ENCODE measurements at places on chromosomes 7 and 10.

DNA sequence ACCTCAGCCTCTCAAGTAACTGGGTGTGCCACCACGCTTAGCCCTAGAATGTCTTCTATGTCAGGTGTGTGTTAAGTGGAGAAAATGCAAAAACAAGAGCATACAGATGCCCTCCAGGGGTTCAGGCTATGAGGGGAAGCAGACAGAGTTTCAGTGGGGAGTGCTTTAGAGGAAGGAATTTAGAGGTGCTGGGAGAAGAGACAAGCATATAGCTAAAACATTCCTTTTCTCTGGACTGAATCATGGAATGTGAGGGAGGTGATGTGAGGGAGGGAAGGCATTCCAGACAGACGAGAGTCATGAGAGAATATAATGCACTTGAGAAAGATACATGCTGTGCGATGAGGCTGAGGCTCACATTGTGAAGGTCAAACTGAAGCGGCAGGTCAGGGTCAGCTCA is 6.6 kb upstream of the ZNF786 start:
- DNase-seq: no peak

GRCh38 chr7:95427166-95427565 is 7.7 kb downstream of the PON2 start:
- no peak for DNase-seq

DNA sequence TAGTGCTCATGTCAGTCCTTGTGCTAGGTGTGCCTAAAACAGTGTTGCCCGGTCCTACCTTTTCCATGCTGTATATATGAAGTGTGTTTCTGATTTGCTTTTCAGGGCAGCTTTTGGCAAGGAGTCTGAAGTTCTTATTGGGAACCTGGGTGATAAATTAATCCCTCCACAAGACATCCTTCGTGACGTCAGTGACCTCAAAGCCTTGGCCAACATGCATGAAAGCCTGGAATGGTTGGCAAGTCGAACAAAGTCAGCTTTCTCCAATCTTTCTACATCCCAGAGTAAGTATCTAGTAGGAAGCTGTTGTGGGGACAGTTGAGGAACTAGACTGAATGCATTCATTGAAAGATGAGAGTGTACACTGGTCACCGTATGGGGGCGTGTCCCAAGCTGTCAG is 189.4 kb upstream of the LRGUK start:
- DNase-seq: no peak

DNA sequence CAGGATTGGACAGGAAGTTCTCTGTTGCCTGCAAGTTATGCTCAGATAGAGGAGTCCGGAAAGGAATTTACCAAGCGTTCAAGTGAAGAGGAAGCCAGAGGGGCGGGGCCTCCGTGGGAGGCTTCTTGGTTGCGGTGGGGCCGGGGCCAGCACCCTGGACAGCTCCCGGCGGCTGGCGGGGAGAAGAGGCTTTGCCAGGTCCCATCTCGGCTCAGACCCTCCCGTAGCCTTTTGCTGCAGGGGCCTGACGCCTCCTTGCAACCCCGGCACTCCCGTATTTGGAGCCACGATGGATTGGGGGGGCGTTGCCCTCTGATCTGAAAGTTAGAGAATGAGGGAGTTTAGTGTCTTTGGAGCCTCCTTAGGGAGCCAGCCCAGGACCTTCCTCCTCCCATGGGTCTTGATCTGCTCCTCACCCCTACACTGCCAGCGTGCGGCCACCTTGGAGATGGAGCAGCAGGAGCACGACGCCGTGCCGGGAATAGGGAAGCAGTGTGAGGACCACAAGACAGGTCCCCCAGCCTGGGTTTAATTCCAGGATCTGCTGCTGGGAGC is 3.1 kb upstream of the SLC18A3 start:
- peak; percentile 79 for DNase-seq

DNA sequence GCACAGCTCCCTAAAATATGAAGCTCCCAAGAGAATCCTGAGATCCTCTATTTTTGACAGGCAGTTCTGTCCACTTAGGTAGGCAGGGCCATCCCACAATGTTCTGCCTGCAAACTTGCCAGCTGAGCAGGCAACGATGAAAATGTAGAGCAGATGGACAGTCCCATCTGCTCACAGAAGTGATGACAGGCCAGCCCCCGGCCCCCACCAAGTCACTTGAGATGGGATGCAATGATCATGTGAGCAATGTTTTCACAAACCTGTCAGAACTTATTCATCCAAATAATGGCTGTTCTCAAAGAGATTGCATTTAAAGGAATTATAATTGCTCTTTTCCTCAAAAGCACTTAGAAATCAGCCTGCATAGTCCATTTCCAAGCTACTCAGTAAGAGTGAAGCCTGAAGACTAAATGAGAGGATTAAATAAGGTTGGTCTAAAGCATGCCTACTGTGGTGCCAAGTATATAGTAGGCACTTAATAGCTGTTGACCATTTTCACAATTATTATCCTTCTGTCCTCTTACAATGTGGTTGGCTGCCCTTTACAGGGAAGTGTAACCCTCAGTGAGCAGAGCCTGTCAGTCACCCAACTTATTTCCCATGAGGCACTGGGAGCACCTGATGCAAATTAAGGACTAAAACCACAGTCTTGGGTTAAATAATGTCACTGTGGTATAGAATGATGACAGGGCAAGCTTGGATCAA is 301.2 kb downstream of the FGFR2 start:
- no peak for DNase-seq

DNA sequence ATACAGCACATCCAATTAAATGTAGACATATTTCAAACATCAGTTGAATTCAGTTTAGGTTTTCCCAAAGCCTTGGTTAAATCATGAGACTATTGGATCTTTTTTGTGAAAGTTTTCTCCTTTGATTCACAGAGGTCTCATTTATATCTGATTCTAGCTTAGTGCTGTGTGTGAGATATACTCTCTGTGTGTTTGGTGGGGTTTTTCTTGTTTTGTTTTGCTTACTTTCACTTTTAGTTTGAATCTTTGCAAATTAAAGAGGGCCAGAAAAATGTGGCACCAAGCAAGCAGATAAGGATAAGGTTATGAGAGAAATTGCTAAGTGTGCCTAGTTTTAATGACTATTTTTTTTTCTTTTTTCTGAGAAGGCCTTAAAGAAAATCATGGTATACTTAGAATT is 12.6 kb upstream of the OR6B1 start:
- peak; percentile 24 for DNase-seq

GRCh38 chr10:50497758-50498157 is 126.0 kb downstream of the SGMS1 start:
- DNase-seq: peak; percentile 38

GRCh38 chr7:124411796-124412195 is 353.8 kb downstream of the GPR37 start:
- DNase-seq: no peak

DNA sequence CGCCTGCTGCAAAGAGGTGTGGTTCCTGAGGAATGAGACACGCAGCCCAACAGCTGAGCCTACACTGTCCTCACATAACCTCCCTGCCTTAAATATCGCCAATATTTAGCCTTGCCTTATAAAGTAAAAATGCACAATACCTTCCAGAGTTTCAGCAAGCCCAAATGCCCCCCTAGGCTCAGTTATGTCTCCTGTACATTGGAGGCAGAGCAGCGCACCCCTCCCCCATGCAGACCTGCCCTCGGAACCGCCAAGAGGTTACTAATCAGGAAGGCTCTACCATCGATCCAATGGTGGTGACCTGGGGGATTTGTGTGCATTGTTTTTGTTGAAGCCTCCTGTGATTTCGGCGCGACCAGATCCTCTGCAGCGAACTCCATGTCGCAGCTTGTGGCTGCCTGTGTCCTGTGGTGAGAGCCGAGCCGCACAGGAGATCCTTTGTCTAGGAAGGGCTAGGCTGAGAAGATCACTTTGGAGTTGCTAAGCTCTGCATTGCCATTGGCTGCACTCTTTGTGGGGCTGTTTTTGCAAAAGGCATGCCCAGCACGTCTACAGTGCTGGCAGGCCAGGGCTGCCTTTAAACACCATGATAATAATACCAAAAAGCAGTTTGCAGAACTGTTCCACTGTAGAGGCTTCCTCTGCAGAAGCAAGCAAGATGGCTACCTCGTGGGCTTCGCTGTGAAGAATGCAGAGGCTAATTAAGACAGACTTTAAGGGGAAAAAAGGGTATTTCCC is 40.1 kb downstream of the TET1 start:
- DNase-seq: peak; percentile 83

GRCh38 chr7:25389489-25390106 is 161.3 kb upstream of the NPVF start:
- DNase-seq: peak; percentile 56

DNA sequence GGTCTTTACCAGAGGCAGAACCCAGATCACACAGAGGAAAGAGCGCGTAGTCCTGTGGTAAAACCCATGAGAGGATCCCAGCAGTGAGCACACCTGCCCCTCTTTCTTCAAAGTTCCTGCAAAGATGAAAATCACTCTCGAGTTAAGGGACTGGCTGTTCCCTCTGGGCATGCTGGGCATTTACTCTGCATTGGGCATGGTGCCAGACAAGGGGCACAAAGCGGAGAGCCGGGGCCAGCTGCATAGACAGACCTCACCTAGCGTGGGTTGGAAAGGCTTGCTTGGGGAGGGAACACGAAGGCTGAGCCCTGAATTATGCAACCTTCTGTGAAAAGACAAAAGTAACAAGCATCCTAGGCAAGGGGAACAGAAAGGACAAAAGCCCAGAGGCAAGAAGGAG is 120.0 kb upstream of the TCERG1L start:
- DNase-seq: no peak

GRCh38 chr10:34696423-34696822 is 118.7 kb downstream of the PARD3 start:
- DNase-seq: peak; percentile 67

GRCh38 chr7:19026888-19027287 is 90.5 kb downstream of the TWIST1 start:
- peak; percentile 70 for DNase-seq

DNA sequence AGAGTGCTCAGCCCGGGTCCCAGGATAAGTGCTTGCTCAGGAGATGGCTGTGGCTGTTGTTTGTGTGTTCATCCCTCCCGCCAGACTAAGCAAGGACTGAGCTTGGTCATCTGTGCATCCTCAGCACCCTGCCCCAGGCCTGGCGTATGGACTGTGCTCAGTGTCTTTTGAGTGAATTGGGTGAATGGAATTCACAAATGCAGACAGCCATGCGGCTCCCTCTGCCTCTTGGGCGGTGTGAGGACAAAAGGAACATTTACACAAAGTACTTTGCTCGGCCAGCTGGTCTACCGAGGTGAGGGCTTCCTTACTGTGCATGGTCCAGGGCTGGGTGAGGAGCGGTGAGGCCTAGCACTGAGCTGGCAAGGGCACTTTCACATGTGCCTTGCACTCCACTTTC is 120.2 kb downstream of the CDH23 start:
- DNase-seq: no peak

- no peak for DNase-seq
Measured at GRCh38 chr10:54125098-54125747, 675.8 kb downstream of the PCDH15 start.

- peak; percentile 97 for DNase-seq
Measured at GRCh38 chr10:72552857-72553256, 73.0 kb downstream of the MICU1 start.

GRCh38 chr10:46229144-46229563 is 57.6 kb upstream of the ANTXRL start:
- DNase-seq: peak; percentile 37

- no peak for DNase-seq
Measured at GRCh38 chr10:28120795-28121194, 121.9 kb upstream of the ODAD2 start.

GRCh38 chr10:108872854-108873253 is 1050.5 kb downstream of the XPNPEP1 start:
- no peak for DNase-seq

DNA sequence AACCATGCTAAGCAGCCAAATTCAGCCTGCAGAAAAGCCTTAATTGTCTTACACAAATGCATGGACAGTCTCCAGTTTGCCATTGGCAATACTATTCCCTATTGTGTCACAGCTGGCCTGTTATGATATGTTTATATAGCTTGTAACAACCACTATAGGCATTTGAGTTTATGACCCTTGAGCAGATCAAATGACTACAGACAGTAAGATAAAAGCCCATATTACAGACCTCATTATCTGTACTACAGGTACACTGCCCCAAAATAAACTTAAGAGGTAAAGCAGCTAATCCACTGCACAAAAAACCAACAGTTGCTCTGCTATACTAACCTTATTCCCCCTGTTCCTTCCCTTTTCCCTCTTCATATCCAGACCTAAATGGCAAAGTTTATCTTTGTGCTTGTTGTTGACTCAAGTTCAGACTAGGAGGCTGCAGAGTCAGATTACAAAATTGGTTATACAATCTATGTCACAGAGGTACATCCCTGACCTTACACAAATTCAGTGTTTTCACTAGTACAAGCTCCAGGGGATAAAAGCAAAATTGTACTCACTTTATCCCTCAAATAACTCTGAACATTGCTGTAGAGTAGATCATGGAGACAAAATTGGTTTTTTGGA is 218.4 kb downstream of the GRM8 start:
- no peak for DNase-seq

- no peak for DNase-seq
Measured at GRCh38 chr7:77382532-77382931, 33.6 kb downstream of the GSAP start.

DNA sequence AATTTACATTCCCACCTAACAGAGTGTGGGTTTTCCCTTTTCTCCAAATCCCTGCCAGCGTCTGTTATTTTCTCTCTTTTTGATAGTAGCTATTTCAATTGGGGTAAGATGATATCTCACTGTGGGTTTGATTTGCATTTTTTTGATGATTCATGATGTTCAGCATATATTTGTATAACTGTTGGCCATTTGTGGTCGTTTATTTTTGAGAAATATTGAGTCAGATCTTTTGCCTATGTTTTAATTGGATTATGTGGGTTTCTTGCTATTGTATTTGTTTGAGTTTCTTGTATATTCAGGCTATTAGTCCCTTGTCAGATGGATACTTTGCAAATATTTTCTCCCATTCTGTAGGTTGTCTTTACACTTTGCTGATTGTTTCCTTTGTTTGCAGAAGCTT is 193.8 kb downstream of the ABCA13 start:
- peak; percentile 1 for DNase-seq

All from adipocyte (in vitro differentiated cells).